ENCODE measurements at places on chromosomes 16 and 17.

DNA sequence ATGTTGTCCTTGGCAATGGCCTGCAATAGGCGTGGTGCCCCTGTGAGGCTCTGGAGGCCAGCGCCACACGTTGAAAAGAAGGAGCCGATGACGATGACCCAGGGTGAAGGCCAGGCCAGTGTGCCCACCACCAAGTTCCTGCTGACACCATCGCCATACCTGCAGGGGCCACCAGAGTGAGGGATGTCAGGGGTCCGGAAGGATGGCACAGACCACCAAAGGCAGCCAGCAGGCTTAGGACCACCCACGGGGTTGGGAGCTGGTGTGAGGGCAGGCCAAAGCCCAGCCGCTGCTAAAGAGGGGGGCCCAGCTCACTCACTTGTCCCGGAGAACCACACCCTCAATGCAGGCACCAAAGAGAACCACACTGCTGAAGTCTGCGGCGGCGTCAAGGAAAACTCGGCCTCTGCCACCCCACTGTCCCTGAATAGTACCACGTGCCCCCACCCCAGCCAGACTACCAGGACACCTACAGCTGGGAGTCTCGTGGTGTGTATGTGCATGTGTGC is 6.5 kb upstream of the LCAT start:
- DNase-seq = no peak

DNA sequence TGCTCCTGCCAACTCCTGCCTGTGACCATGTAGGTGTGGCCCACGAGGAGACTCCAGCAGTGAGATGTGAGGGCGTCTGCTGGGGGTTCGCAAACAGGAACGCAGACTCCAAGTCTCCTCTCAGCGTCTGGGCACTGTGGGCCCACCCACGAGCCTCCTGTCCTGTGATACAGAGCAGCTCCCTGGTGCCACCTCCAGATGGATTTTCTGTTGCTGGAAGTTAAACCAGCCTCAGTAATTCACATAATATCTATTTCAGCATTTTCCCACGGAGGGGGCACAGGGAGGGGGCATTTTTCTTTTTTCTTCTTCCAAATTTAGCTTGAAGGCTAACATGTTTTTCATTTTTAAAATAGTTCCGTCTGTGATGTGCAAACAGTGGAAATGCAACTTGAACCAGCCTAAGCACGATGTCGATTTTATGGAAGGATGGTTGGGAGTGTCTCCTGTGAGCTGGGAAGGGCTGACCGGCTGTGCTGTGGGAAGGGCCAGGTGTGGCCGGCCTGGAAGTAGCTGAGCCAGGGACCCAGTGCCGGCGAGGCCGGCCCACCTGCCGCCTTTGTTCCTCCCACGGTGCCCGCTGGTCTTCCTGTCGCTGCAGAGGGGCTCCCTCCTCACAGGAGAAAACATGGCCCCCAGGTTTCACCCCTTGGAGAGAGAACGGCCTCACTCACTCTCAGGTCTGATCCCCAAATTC is 3.9 kb upstream of the RAB40B start:
- no peak for DNase-seq

GRCh38 chr17:31147507-31148202 is 52.9 kb downstream of the NF1 start:
- no peak for DNase-seq

DNA sequence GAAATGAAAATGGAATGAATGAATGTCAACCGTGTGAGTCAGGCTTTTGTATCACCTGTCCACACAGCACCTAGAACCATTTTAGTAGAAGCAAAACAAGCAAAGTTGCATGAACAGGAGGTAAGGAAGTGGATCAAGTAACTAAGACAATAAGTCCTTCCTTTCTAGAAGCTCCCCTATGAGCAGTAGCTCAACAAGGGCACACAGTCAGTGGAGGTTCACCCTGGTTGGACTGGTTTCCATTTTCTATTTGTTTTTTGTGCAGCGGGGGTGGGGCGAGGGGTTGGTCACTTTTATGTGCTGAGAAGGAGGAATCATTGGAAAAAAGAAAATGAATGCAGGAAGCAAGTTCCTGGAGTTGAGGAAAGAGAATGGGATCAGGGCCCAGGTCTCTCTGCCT is 4.0 kb upstream of the HSBP1 start:
- DNase-seq = no peak

- DNase-seq = peak; percentile 66
Measured at GRCh38 chr17:31802502-31802901, 56.5 kb downstream of the COPRS start.

DNA sequence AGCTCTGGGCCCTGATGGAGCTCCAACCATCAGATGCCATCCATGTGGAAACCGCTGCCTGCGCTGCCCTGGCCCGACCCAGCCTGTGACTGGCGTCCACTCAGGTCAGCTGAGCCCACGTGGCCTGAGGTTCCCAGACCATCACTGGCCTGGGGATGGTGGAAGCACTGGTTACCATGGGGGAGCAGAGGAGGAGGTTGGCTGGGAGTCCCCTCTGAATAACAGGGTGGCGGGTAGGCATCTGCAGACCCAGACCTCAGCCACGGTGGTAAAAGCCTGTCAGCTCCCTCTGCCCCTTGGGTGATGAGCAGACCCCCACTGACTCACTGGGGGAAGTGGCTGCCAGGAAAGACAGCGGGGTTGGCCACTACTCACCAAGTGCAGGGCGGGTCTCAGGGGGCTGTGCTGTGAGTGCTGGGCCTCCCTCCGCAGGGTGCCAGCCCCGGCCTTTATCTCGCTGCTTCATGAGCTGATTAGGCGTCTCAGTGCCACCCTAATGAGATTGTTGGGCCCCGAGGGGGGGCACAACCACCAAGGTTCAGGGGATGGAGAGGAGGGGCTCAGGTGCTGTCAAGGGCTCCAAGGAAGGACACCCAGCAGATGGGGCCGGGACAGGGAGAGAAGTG is at the start of gene PDE6G:
Gene PDE6G, minus strand, starts transcription at position 425 of the 626 bp plus-strand sequence. CDS start 3,237 bp downstream, outside the sequence.
- no peak for DNase-seq

DNA sequence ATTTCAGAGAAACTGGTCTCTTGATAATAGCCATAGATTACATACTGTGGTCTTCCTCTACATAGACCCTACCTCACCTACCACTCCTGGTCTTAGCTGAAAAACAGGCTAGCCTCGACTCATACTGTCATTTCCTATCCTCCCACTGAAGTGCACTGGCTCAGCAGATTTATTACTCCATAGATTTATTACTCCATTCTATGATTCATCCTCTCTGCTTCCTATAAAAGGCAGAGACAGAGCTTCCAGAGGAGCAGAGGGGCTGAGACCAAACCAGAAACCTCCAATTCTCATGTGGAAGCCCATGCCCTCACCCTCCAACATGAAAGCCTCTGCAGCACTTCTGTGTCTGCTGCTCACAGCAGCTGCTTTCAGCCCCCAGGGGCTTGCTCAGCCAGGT is at the start of gene CCL7:
Gene CCL7, plus strand, starts transcription at position 253 of the 400 bp plus-strand sequence. Its CDS starts 70 bp downstream, at position 323.
- DNase-seq = no peak

DNA sequence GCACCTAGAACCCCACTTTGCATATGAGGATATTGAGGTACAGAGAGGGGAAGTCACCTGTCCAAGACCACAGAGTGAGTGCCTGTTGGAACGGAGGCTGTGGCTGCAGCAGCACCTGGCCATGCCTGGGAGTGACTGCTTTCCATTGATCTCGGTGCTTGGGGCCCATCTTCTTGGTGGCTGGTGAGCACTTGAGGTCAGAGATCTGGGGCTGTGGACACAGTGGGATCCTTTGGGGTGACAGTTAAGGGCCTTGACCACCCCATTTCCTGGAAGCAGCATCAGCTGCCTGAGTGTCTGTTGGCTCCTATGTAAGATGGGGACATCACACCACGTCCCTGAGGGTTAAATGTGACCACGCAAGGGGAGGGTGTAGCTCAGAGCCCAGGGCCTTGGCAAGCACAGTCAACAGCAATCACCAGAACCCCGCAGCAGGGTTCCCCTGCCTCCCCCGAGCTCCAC is 111.7 kb downstream of the IRF8 start:
- no peak for DNase-seq

DNA sequence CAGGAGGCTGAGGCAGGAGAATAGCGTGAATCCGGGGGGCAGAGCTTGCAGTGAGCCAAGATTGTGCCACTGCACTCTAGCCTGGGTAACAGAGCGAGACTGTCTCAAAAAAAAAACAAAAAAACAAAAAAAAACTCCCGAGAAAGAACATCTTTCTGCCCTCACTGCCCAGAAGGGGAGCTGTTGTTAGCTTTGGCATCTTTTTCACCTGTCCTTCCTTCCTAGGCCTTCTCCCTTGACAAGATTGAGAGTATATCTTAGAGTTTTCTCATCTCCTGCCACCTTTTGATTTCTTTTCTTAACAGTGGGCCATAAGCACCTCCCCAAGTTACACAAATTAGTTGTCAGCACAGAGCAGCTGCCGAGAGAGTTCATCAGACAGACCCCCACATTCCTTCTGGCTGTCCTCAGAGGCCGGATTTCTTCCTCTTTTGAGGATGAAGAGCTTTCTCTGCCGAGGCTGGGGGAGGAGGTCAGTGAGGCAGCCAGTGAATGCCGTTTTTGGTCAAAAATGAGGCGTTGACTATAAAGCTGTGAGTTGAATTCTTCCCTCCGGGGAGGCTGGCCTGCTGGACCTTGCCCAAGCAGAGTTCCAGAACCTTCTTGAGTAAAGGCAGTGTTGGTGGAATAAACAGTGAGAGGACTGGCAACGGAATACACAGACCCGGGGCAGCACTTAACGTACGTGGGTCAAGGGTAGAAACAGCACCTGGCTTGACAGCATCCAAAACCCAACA is 127.0 kb downstream of the ABCC6 start:
- DNase-seq = no peak

DNA sequence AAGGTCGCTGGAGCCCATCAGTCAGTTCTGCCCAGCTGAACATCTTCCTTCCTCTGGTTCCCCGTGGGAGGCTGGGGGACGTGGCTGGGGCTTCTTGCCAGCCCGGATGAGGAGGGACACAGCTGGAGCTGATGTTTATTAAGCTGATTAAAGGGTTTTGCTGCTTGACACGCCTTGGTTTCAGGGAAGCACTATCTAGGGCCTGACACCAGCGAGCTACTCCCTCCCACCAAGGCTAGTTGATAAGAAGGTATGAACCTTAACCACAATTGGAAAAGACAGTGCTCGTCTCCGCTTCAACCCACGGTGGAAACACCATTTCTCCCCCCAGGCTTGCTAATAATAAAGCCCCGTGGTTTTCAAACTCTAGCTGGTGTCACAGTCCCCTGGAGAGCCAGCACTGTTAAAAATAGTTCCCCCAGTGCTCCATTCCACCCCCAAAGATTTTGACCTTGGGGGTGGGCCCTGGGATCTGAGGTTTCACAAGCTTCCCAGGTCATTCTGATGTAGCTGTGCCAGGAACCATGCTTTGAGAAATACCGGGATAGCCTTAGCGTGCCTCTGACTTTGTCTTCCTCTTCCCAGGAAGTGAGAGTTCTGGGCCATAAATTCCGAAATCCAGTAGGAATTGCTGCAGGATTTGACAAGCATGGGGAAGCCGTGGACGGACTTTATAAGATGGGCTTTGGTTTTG is 5.5 kb downstream of the DHODH start:
- DNase-seq = peak; percentile 80

GRCh38 chr17:18005496-18005895 is 32.8 kb downstream of the DRC3 start:
- DNase-seq = no peak

GRCh38 chr17:77375917-77376651 is 235.3 kb downstream of the SEC14L1 start:
- DNase-seq = no peak

GRCh38 chr16:77499373-77500285 is 64.8 kb upstream of the ADAMTS18 start:
- no peak for DNase-seq

GRCh38 chr17:76710863-76711611 is at the start of gene MXRA7:
TSS of gene MXRA7 (minus strand) at chr17:76710965. CDS start at chr17:76710946, 19 bp downstream.
- no peak for DNase-seq

- DNase-seq = no peak
Measured at GRCh38 chr16:87351320-87351698, 32.3 kb downstream of the FBXO31 start.

- DNase-seq = peak; percentile 16
Measured at GRCh38 chr16:80610481-80611156, 69.8 kb downstream of the DYNLRB2 start.

DNA sequence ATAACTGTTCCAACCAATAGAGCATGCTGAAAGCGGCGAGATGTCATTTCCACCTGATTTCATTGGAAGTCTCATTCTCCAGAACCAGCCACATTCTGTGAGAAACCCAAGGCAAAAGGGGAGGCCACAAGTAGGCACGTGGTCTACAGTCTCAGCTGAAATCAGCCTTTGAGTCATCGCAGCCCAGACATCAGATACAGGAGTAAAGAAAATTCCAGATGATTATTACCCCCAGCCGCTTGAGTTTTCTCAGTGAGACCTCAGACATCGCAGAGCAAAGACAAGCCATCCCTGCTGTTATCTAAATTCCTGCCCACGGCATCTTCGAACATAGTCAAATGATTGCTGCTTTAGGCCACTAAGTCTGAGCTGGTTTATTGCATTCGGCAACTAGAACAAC is 23.1 kb downstream of the STAT3 start:
- no peak for DNase-seq

GRCh38 chr16:84785843-84786581 is 33.8 kb upstream of the CRISPLD2 start:
- DNase-seq = no peak

GRCh38 chr17:18258356-18259038 is at the start of gene FLII:
TSS of gene FLII (minus strand) at chr17:18258738. CDS start at chr17:18258690, 48 bp downstream.
- DNase-seq = peak; percentile 69

GRCh38 chr17:55063885-55064874 is 95.6 kb downstream of the STXBP4 start:
- DNase-seq = peak; percentile 18

DNA sequence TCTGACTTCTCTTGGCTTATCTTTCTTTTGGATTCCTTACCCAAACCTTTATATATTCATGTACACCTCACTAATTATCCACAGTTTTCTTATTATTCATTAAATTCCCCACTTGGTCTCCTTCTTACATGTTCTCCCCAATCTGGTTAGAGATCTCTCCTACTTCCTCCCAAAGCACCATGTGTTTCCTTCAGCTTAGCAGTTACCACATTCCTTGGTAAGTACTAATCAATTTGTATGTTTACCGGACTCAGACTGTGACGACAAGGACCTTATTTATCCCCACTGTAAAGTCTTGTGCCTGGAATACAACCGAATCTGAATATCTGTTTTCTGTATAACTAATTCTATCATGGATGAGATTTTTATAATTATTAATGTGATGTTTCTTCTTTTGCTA is 389.5 kb downstream of the KCNJ2 start:
- no peak for DNase-seq

GRCh38 chr17:4509923-4510617 is 11.4 kb downstream of the SPNS2 start:
- no peak for DNase-seq

Measured in OCI-M1 (cell line).